Islet precursor cell (in vitro differentiated cells): ENCODE measurements at places on chromosomes 6 and 20.

DNA sequence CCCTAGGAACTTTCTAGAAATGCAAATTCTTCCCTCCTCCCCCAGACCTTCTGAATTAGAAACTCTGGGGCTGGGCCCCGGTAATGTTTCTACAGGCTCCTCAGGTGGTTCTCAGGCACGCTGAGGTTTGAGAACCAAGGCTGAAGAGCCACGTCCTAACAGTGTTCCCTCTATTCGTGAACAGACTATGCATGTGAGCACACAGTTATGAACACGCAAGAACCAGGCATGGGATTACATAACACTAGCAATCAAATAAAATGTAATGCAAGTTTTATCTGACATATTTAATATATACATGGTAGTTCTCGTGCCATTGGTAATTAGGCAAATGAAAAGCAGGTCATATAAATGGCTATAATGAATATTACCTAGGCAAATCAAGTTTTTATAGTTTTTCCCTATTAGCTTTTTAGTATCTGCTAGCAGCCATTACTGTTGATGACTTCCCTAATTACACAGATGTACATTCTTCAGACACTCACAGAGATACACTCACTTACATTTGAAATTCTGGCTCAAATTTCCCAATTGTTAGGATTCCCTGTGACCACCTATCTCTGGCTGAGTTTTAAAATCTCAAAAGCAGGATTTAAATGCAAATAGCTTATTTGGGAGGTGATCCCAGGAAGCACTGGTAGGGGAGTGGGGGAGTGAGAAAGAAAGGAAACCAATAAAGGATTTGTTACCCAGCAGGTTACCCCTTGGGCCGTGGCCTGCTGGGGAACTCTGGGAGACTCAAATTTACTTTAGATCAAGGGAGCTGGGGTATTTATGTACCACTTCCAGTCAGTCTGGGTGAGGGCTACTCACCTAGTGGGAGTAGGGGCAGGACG is 104.1 kb downstream of the TCP11 start:
- DNase-seq, result no peak

GRCh38 chr20:40104959-40105358 is 584.1 kb downstream of the MAFB start:
- no peak for DNase-seq

DNA sequence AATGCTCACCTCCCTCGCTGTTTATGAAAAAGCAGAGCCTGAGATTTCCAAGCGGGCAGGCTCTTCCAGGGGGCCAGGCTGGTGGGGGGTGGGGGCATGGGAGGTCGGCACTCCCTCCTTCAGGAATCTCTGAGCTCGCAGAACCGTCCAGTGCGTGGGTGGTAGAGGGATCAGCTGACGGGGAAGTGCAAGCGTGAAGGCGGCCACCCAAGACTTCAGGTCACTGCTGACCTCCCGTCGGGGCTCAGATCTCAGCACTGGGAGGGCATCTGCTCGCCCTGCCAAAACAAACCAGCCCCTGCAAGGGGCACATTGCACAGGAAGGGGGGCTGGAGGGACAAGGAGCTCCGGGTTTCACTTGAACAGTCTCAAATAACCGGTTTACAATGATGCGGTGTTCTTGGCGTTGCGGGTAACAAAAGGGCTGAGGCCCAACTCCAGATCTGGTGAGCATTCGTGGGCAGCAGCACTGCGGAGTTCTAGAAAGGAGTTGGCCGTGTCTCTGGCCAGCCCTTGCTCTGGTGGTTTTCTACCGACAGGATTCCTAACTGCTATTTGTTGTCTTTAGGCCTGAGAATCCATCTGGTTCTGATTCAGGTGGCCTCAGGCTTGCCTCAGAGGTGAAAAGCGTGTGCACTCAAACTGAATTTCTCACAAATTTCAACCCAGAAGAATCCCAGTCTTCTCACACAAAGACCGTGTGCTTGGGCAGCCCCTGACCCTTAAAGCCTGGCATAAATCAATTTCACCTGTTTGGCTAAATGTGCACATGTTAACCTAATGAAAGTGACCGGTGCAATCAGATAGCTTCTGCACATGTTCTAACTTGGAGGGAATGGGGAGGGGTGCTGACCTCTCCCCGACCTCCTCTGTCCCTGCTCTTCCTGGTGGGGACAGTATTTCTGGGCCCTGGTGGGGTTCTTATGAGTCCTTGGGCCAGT is 191.6 kb downstream of the MYLK4 start:
- no peak for DNase-seq

- DNase-seq, result no peak
Observed at GRCh38 chr6:135006386-135006914, 48.2 kb downstream of the HBS1L start.

- no peak for DNase-seq
Observed at GRCh38 chr6:95292011-95292410, 285.3 kb upstream of the MANEA start.

GRCh38 chr6:44731485-44732095 is 344.1 kb downstream of the CDC5L start:
- DNase-seq, result peak; percentile 52

GRCh38 chr6:43826730-43827129 is 56.7 kb downstream of the VEGFA start:
- peak; percentile 70 for DNase-seq

DNA sequence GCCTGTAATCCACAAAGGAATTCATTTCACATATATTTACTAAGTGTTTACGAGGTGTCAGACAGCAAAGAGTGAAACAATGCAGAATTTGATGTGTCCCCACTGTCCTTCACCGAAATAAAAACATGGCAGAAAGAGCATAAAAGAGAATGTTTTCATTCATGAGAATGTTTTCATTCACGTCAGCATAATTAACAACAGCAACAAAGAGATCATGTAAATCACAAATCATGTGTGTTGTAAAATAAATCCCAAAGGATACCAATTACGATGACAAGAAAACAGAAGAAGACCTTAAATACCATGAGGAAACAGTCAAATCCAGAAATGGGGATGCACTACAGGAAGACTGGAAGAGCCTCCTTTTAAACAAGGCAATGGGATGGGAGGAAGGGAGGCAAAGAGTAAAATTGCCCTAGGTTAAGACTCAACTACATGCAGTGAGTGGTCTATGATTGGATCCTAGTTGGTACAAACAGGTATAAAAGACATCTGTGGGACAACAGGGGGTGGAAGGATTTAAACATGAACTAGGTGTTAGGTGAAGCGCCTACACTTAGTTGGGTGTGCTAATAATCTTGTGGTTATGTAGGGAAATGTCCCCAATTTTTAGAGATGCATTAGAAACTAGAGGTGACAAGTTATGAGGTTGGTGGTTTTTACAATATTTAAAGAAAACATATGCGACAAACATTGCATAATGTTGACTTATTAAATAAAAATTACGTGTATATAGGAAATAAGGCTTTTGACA is 1.5 kb downstream of the ZSCAN31 start:
- DNase-seq, result no peak

DNA sequence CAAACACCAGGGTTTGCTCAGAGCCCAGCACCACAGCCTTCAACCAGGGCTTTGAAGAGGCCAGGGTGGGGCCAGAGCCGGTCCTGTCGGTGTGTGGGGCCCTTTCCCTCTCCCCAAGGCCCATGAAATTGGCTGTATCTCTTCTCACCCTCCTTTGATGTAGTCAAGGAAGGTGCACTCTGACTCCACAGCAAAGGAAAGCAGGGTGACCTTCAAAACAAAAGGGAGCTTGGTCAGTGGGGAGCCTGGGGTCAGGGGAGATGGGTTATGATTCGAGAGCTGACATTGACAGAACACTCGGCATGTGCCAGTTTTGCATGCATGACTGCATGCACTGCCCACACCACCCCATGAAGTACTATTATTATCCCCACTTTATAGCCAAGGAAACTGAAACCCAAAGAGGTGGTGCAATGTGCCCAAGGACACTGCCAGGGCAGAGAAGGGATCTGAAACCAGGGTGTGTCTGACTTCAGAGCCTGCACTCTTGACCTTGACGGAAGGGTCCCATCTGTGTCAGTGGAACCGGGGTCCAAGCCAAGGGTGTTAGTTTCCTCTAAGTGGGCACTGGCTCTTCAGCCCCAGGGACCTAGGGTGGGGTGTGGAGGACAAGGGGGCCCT is 55.4 kb downstream of the RAB44 start:
- DNase-seq, result no peak

GRCh38 chr6:140051521-140052512 is 677.4 kb upstream of the CITED2 start:
- no peak for DNase-seq

DNA sequence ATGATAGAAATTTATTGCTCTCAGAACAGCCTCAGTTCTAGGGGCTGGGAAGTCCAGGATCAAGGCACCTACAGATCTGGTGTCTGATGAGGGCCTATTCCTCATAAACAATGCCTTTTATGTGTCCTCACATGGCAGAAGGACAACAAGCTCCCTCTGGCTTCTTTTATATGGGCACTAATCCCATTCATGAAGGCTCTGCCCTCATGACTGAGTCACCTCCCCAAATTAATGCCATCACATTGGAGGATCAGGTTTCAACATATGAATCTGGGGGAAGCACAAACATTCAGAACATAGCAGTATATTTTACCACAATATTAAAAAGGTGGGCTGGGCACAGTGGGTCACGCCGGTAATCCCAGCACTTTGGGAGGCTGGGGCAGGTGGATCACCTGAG is 58.5 kb upstream of the CCN6 start:
- no peak for DNase-seq

GRCh38 chr6:11012976-11013720 is 31.0 kb downstream of the ELOVL2 start:
- DNase-seq, result no peak

GRCh38 chr6:7540595-7540994 is 876 bp upstream of the DSP start:
- peak; percentile 92 for DNase-seq

GRCh38 chr6:125262016-125263013 is 39.5 kb downstream of the HDDC2 start:
- no peak for DNase-seq

DNA sequence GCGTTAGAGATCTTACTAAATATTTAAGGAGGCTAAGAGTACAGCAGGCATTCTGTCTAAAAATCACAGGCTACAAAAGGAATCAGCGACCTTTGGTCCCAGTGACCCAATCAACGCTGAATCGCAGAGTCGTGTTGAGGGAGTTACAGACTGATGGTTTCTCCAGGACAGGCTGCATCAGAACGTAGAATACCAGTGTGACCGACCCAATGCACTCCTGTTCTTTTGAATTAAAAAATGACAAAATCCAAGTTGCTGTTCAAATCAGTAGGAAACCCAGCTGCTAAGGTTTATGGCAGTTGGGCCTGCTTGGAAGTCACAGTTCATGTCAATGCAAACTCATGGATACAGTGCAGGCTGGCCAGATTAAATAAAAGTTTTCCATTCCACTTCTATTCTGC is 155.8 kb upstream of the AFDN start:
- no peak for DNase-seq

DNA sequence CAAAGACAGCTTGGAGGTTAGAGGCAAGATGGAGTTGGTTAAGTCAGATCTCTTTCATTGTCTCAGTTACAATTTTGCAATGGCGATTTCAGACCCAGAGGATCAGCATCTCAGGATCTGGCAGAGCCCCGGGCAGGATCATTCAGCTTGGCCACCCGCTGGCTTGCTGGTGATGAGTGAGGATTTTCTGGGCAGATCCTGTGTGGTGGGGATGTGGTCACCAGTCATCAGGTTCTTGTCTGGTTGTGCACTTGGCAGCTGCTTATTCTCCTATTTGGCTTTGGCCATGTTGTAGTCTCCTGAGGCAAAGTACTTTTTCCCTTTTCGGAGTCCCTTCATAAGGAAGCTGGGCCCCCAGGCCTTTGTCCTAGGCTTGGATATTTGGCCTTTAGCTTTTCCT is 953.9 kb downstream of the KIF16B start:
- DNase-seq, result peak; percentile 63

DNA sequence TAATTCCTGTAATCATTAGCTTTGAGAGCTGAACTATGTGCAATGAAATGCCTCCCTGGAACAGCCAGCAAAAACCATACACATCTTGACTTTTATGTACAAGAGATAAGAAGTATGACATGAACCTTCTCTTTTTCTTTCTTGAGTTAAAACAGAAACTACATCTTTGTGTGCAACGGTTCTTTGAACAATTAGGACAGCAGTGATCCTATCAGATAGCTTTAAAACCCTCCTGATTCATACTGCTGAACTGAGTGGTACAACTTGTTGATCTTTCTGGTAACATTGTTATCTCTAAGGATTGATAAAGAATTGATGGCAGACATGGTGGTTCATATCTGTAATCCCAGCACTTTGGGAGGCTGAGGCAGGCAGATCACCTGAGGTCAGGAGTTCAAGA is 43.4 kb downstream of the TRAF3IP2 start:
- DNase-seq, result no peak

- DNase-seq, result no peak
Observed at GRCh38 chr6:125974214-125974866, 12.0 kb upstream of the TRMT11 start.

DNA sequence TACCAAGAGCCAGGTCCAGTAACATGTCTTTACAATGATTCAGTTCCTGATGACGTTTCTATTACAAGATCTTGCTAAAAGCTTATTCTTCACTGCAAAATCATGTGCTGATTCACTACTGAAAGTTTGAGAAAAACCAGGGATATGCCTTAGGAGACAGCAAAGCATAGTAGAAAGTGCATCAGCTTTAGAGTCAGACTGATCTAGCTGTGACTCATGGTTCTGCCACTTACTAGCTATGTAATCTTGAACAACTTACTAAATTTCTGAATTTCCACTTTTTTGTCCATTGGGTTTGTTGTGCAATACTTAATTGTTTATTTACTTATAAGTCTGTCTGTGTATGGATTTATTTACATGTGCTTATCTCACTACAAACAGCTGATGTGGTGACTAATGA is 198.5 kb upstream of the RSPO3 start:
- DNase-seq, result no peak

GRCh38 chr6:7256785-7257184 is 56.2 kb downstream of the SSR1 start:
- DNase-seq, result no peak

DNA sequence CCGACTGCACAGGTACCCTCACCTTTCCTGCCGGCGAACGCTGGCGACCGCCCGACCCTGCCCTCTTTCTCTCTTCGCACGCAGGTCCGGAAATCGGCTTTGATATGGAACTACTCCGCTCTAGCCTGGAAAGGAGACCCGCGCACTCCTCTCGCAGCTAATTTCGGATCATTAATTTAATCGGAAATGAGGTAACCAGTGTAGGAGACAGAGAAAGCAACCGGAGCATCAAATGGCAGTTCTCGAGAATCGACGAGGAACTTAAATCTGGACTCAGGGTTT is 949 bp upstream of the ATXN1 start:
- DNase-seq, result no peak

GRCh38 chr6:116596815-116597214 is 19.5 kb upstream of the RSPH4A start:
- DNase-seq, result no peak

- no peak for DNase-seq
Observed at GRCh38 chr6:148107911-148108310, 234.7 kb upstream of the SASH1 start.

DNA sequence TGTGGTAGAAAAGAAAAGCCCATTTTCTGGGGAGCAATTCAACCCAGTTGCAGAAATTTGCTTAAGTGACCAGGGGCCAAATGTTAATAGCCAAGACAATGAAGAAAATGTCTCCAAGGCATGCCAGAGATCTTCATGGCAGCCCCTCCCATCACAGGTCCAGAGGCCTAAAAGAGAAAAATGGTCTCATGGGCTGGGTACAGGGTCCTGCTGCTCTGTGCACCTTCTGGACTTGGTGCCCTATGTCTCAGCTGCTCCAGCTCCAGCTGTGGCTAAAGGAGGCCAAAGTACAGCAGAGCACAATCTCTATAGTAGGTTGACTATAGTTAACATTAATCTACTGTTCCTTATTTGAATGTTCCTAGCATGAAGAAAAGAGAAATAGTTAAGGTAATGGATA is 44.7 kb downstream of the FRK start:
- no peak for DNase-seq
